Naive thymus-derived CD8-positive, alpha-beta T cell (primary cell): ENCODE measurements at places on chromosomes 4 and X.

DNA sequence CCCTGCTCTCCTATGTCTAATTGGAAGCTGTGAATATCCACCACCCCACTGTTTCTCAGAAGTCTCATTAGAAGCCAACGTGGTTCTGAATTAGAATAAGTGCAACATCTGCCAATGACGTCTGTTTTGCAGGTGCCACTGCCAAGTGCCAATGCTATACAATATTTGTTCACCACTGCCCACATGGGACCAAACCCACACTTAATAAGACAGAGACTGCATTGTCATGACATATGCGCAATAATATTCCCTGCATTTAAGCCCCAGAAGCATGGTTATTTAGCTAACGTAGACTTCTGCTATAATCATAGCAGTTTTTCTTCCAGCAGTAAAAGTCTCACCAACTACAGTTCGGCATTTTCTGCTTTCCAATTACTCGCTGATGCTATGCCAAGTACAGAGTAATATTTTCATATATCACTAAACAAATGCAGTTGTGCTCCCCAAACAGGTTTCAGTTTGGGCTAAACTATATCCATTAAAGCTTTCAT lies 262.5 kb upstream of the PCDH18 start:
- no peaks in the 10 kb centered on the region for H3K4me1 ChIP-seq
- H3K36me3 ChIP-seq = no peaks in the 10 kb centered on the region
- no peak overlapping the region for H3K4me3 ChIP-seq
- no peaks in the 10 kb centered on the region for H3K27me3 ChIP-seq

DNA sequence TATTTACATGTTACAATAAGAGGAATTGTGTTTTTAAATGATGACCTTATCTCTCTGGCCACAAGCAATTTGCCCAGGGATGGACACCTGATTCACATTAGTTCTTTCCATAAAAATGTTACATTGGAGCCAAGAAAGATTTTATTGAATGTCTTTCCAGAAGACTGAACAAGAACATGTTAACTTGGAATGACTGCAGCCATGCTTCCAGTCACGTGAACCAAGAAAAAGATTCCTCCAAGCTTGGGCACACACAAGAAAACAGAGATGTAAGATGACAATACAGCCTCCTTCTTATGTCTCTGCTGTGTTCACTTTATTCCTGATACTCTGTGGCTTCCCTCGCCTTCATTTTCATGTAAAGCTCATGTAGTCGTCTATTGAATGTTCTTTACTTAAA lies 737.6 kb downstream of the TRIML1 start:
- H3K27me3 ChIP-seq = no peaks in the 10 kb centered on the region
- H3K36me3 ChIP-seq = no peaks in the 10 kb centered on the region
- no peaks in the 10 kb centered on the region for H3K4me1 ChIP-seq

- no peak overlapping the region for H3K4me3 ChIP-seq
- no peaks in the 10 kb centered on the region for H3K36me3 ChIP-seq
- no peak for DNase-seq
- H3K27ac ChIP-seq = no peak overlapping the region
- H3K4me1 ChIP-seq = no peaks in the 10 kb centered on the region
These were observed 359.1 kb upstream of the PABPC4L start for GRCh38 chr4:134560728-134561127.

DNA sequence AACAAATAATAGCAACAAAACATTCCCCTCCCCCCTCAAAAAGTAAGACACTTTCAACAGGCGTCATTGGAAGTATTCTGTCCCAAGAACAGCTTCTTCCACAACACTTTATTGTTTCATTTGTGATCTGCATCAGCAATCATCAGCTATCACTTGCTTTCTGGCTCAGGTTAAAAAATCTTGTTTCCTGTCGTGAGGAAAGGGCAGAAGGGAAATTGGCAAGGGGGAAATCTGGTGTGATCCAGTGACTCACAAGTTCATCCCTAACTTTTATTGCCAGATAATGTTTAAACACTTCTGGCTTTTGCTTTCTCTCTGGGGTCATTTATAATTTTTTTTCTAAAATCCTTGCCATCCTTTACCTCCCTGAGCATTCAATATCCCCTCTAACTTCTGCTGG lies 247.4 kb upstream of the GIMD1 start:
- H3K27me3 ChIP-seq = no peaks in the 10 kb centered on the region
- no peaks in the 10 kb centered on the region for H3K36me3 ChIP-seq
- DNase-seq = no peak

DNA sequence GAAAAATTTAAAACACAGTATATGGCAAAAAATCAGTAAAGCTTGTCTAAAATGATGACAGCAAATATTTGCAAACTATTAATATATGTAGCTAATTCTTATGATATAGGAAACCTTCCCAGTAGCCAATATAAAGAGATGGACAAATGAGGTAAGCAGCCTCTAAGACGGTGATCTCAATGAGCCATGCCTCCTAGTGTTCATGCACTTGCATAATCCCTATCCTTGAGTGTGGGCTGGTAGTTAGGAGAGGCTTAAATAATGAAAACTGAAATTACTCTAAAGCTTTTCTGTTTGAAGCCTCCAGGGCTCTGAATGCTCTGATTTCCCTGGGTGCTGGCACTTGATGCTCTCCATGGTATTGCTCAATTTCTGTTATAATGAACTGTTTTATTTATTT lies 24.6 kb upstream of the ARMCX4 start:
- no peaks in the 10 kb centered on the region for H3K27me3 ChIP-seq
- peaks cover 12% of the 10 kb centered on the region for H3K36me3 ChIP-seq
- H3K27ac ChIP-seq = no peak overlapping the region
- DNase-seq = no peak
